ENCODE measurements at places on chromosomes 2 and 18. TPM values are rescaled to one million over a fixed set of nuclear protein-coding genes. Genes with fewer than 3 reads are reported as not detected.

DNA sequence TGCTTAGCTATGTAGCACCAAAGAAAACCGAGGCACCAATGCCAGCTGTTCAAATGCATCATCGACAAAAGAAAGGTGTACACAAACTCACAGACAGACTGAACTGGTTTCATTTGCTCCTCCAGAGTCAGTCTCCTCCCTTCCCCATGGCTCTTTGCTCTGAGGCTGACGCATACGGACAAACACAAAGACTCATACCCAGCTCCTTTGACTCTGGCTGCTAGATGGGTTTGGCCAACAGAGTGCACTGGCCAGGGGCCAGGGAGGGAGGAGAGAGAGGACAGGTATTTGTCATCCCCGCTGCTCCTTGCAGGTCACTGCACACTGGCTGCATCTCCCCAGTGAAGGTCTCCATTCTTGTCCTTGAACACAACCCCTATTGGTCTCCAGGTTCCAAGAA, 40.7 kb downstream of the DNER start:
- H3K4me3 ChIP-seq = no peak overlapping the region
- H3K36me3 ChIP-seq = no peaks in the 10 kb centered on the region
- DNase-seq = no peak
- H3K27me3 ChIP-seq = no peaks in the 10 kb centered on the region

- no peak overlapping the region for H3K27ac ChIP-seq
- H3K4me1 ChIP-seq = no peaks in the 10 kb centered on the region
- no peak for DNase-seq
- H3K4me3 ChIP-seq = no peak overlapping the region
- H3K27me3 ChIP-seq = no peaks in the 10 kb centered on the region
These were observed 230.3 kb upstream of the SLC14A2 start for GRCh38 chr18:45384962-45385315.

DNA sequence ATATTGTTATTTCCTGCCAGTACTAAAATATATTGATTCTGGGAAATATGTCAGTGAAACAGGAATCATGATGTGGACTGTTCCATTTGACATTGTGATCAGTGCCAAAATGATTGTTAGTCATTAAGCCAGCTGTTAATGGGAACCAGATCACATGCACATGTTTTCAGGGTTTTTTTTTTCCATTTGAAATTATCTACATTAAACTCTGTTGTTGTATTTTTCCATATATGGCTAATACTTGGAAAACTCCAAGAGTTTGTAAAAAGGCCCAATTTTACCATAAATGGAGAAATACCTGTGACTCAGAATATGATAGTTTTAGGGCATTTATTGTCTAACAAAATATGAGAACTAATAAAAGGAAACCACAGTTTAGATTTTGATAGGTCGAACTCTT, 13.4 kb downstream of the ITGAV start:
- H3K4me3 ChIP-seq = no peak overlapping the region
- DNase-seq = no peak
- H3K27me3 ChIP-seq = no peaks in the 10 kb centered on the region
- peak overlapping the region; percentile 21 for H3K27ac ChIP-seq

DNA sequence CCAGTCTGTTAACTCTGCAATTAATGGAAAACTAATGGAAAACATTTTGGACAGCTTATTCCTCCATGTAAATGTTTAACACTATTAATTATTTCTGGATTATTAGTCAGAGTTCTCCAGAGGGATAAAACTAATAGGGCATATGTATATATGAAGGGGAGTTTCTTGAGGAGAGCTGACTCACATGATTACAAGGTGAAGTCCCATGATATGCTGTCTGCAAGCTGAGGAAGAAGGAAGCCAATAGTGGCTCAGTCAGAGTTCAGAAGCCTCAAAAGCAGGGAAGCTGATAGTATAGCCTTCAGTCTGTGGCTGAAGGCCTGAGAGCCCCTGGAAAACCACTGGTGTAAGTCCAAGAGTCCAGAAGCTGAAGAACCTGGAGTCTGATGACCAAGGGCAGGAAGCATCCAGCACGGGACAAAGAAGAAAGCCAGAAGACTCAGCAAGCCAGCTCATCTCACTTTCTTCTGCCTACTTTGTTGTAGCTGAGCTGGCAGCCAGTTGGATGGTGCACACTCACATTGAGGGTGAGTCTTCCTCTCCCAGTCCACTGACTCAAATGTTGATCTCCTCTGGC, 136.0 kb downstream of the PTH2R start:
- no peaks in the 10 kb centered on the region for H3K4me1 ChIP-seq
- no peaks in the 10 kb centered on the region for H3K36me3 ChIP-seq
- H3K4me3 ChIP-seq = no peak overlapping the region
- no peak overlapping the region for H3K27ac ChIP-seq

GRCh38 chr2:230944123-230944653, 19.1 kb upstream of the GPR55 start:
- DNase-seq = no peak
- H3K27ac ChIP-seq = no peak overlapping the region
- no peaks in the 10 kb centered on the region for H3K36me3 ChIP-seq
- H3K4me1 ChIP-seq = no peaks in the 10 kb centered on the region
- no peaks in the 10 kb centered on the region for H3K27me3 ChIP-seq

Gene CPO
- total RNA-seq = not detected

Gene TXNDC2
- 0.07 TPM for total RNA-seq

Gene LBX2
- 0.89 TPM for total RNA-seq

Data from astrocyte (in vitro differentiated cells and primary cell).